ENCODE measurements at places on chromosomes 13 and 19. TPM values are rescaled to one million over a fixed set of nuclear protein-coding genes. Genes with fewer than 3 reads are reported as not detected.
A peak's percentile ranks its signal among the peaks of the same experiment; 100 is the strongest.

GRCh38 chr19:37988758-37989635, 82.0 kb downstream of the SIPA1L3 start:
- DNase-seq = no peak

DNA sequence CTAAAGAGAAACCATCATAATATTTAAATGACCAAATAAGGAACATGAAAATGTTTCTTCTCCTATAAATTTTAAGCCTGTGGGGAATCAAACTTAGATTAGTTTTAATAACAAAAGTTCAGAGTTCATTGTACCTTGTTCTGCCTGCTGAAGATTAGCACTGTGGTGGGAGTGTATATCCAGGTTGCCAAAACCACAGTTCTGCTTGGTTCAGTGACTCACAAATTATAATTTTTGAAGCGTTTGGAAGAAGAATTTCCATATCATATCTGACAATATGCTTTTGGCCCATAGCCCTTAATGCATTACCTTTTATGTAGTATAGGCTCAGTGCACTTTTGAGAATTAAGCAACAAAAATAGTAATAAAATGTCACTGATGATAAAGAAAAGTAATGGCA, 545.2 kb downstream of the GPC6 start:
- DNase-seq = no peak

- peak; percentile 87 for DNase-seq
Observed at GRCh38 chr19:51702103-51702824, 9.1 kb downstream of the SPACA6 start.

GRCh38 chr19:18589380-18590272, 1.0 kb downstream of the REX1BD start:
- DNase-seq = peak; percentile 61

GRCh38 chr13:80824229-80824628, 483.3 kb upstream of the SPRY2 start:
- DNase-seq = no peak

GRCh38 chr13:36601186-36601585, 72.6 kb upstream of the SERTM1 start:
- DNase-seq = no peak

DNA sequence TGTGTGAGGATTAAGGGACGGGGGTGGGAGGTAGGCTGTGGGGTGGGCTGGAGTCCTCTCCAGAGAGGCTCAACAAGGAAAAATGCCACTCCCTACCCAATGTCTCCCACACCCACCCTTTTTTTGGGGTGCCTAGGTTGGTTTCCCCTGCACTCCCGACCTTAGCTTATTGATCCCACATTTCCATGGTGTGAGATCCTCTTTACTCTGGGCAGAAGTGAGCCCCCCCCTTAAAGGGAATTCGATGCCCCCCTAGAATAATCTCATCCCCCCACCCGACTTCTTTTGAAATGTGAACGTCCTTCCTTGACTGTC, 5.5 kb downstream of the FOSB start:
- DNase-seq = no peak

DNA sequence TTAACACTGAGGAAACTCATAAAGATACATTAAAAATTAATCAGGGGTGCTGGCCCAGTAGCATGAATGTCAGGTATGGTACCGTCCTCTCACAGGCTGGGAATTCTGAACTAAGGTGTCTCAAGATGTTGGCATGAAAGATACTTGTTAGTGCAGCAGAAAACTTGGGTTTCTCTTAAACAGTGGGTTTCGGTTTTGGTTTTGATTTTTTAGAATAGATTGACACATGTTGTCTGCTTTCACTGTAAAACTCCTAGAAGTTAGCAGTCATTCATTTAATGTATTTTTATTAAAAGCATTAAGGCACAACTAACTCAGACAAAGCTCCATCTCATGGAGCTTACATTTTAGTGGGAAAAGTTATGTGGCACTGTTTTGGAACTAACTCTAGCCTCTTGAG, 3.5 kb upstream of the OBI1 start:
- no peak for DNase-seq

DNA sequence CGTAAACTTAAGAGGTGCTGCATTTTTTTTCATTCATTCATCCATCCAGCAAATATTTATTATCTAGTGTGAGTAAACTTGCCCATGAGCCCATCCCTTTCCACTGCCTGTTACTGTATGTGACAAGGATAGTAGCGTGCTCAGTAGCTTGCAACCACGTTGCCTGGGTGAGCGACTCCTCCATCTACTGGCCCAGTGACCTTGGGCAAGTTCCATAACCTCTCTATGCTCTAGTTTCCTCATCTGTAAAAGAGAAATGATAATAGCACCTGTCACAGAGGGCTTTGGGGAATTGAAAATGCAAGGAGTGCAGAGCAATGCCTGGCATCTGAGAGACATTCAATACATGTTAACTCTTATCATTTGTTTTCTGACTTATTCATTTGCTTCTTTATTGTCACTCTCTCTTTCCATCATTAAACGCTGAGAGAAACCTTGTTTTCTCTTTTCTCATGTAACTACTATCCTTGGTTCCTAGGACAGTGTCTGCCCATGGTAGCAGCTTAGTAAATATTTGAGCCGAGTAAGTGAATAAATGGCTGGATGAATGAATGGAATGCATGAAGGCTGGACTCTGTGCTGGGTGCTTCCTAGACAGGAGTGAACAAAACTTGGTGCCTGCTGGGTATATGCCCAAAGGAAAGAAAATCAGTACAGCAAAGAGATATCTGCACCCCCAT, 19.9 kb downstream of the LRCH1 start:
- no peak for DNase-seq

GRCh38 chr19:38211151-38211591, 12.9 kb downstream of the DPF1 start:
- no peak for DNase-seq

DNA sequence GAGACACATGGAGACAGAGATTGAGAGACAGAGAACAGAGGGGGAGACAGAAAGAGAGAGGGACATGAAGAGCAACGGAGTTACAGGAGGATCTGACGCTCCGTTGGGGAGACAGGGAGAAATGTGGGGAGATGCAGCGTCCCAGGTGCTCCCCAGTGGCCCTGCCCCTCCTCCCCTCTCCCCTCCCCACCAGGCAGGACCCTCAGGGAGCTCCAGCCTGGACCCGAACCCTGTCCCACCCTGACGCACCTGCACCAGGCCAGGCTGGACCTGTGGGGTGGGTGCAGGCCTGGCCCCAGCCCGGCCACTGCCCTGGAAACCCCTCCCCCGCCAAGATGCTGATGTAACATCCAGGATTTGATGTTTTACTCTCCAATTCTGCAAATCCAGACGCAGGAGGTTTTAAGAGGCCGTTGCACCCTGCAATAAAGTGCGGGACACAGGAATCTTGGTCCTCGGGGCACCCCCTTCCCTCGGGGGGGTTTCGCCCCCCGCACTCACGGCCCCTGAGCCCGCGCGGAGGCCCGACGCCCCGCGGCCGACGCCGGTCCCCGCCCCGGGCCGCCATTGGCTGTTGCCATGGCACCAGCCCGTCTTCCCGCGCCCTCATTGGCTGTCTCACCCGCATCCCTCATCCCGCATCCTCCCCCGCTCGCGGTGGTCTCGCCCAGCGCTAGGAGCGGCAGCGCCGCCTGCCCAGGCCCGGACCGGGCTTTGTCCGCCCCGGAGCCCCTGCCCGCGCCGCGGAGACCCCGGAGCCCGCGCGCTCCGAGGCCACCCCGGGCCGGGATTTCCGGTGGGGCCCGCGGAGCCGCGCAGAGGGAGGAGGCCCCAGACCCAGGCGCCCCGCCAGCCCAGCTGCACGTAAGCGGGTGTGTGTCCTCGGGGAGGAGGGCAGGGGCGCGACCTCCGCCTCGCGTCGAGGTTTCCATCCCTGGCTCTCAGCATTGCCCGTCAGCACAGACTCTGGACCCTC, at the start of gene APC2:
Gene APC2, plus strand, starts transcription at position 655 of the 976 bp plus-strand sequence. CDS start 2,881 bp downstream, outside the sequence.
- no peak for DNase-seq

DNA sequence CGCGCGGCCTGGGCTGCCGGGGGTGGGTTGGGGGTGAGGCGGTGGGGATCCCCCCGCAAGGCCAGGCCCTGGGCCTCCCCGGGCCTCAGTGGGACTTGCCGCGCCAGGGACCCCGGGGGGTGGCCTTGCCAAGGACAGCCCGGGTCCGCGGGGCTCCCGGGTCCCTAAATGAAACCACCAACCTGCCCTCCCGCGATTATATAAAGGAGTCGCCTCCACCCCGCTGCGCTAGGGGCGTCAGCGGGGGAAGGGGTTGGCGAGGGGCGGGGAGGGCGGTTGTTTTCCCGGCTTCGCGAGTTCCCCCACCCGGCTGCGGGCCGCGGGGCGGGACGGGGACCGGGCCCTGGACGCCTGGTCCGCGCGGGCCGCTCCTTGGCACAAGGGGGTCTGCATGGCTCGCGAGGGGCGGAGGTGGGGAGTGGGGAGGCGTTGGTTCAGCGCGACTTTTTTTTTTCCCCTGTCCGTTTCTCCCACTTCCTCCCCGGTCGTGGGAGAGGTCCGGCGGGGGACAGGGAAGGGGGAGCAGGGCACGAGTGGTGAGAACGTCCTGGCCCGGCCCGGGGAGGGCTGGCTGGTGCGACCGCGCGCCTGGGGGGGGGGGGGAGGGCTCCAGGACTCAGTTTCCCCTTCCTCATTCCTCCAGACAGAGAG, 822 bp upstream of the ZBTB7A start:
- no peak for DNase-seq

GRCh38 chr13:67416047-67416925, 186.2 kb upstream of the PCDH9 start:
- DNase-seq = no peak

DNA sequence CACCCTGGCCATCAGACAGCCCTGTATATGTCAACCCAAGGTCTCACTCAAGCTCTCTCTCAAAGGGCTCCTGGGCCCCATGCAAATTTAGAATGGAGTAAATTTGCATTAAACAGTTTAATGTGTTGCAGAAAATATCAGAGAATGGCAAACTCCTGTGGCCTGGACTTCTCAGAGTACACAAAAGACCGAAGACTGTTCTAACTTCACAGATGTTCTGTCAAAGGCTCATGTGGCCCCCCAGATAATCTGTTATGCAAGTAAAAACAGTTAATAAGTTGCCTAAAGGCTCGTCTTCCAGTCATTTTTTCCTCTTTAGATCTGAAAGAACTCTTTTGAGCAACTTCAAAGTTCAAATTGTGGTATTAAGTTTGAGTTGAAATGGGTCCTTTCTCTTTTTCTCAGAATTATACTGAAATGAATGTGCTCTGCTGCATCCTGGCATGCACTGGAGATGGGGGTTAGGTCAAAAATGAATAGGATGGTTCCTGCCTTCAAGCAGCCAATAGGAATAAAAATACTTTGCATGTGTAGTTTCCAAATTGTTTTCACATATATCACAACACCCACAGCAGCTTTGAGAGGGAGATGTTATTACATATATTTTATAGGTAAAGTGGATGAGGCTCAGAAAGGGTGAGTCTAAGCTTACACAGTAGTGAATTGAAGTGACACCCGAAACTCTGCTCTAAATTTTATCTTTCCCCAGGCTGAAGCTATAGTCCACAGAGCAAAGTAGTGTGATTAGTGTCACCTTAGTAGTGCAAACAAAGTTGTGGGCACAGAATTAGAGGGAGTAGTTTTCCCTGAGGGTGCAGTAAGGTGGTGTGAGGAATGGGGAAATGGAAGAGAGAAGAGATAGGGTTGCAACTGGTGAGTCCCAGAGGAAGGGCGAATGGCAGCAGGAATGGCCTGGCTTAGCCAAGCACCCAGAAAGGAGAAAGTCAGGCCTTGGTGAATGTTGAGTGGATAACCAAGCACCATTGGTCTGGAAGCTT, 205.0 kb upstream of the RFC3 start:
- DNase-seq = no peak

- no peak for DNase-seq
Observed at GRCh38 chr13:114081761-114082681, 50.4 kb downstream of the RASA3 start.

GRCh38 chr13:62280590-62280989, 864.9 kb upstream of the PCDH20 start:
- DNase-seq = no peak

DNA sequence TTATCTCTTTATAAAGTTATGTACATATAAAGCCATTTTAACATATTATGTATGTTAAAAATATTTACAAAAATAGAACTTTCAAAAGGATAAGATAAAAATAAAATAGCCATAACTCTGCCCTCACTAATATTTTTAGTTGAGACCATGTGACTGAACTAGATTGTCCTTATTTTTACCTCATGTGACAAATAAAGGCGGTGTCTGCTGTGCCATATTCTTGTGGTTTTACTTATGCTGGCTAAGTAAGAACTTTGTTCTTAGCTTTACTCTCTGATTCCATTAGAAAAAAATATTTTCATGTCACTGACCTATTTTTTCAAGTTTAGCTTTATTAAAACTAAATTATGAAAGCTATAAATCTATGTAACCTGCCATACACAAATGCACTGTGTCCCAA, 135.6 kb upstream of the TSC22D1 start:
- no peak for DNase-seq

DNA sequence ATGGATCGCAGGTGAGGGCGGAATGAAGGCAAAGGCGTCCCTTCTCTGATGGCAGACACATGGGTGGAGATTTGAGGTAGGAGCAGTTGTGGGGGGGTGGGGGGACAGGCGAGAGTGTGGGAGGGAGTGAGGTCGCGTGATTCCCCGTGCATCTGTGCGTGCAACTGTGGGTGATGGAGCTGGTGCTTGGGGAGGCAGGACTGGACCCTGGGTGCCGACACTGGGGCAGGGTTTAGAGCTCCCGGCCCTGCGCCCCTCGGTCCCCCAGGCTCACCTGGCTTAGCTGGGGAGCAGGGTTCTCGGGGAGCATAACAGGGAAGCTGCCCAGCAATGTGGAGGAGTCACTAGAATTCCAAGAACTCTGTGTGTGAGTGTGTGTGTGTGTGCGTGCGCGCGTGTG, 3.4 kb downstream of the TMPRSS9 start:
- no peak for DNase-seq

- no peak for DNase-seq
Observed at GRCh38 chr19:19775891-19776205, 42.9 kb upstream of the ZNF14 start.

DNA sequence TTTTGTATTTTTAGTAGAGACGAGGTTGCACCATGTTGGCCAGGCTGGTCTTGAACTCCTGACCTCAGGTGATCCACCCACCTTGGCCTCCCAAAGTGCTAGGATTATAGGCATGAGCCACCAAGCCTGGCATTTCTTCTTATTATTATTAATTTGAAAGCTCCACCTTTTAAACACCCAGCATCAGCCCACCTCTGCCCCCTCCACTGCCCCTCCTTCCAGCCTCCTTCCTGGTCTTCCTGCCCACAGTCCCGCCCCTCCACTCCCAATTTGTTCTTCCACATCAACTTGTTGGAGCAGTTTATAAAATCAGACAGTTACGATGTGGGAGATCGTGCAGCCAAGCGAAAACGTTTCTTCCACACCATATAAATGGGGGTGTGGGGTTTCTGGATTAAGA, 7.8 kb upstream of the CLIP3 start:
- DNase-seq = no peak

- DNase-seq = no peak
Observed at GRCh38 chr13:24670174-24670573, 10.0 kb upstream of the ATP12A start.

ZNF528 gene
- 30.3 TPM for total RNA-seq

ZIK1 gene
- total RNA-seq = 7.6 TPM

ZNF585A gene
- 10.0 TPM for total RNA-seq

ZNF440 gene
- 14.1 TPM for total RNA-seq

ZNF865 gene
- 21.6 TPM for total RNA-seq

DNAAF3 gene
- total RNA-seq = 7.3 TPM

LHB gene
- total RNA-seq = not detected

RPL13A gene
- total RNA-seq = 2,400 TPM
